Karpas-422 (cell line): ENCODE measurements at places on chromosomes 16 and 17. TPM values are rescaled to one million over a fixed set of nuclear protein-coding genes. Genes with fewer than 3 reads are reported as not detected.

HBA1 gene
- total RNA-seq = not detected in 2 replicates

SYT17 gene
- not detected in 2 replicates for total RNA-seq

KRTAP1-4 gene
- total RNA-seq = not detected in 2 replicates

NGFR gene
- 0.07 TPM in 1 of 2 replicates, not detected in the other for total RNA-seq

CACNG4 gene
- total RNA-seq = not detected in 2 replicates

EPOP gene
- total RNA-seq = 7.6 and 19.9 TPM in 2 replicates

MEOX1 gene
- total RNA-seq = not detected in 2 replicates

CHAD gene
- total RNA-seq = not detected in 2 replicates
